Adrenal gland (tissue), 19 donors: ENCODE measurements at places on chromosomes 5 and 9. TPM values are rescaled to one million over a fixed set of nuclear protein-coding genes. Genes with fewer than 3 reads are reported as not detected.

DNA sequence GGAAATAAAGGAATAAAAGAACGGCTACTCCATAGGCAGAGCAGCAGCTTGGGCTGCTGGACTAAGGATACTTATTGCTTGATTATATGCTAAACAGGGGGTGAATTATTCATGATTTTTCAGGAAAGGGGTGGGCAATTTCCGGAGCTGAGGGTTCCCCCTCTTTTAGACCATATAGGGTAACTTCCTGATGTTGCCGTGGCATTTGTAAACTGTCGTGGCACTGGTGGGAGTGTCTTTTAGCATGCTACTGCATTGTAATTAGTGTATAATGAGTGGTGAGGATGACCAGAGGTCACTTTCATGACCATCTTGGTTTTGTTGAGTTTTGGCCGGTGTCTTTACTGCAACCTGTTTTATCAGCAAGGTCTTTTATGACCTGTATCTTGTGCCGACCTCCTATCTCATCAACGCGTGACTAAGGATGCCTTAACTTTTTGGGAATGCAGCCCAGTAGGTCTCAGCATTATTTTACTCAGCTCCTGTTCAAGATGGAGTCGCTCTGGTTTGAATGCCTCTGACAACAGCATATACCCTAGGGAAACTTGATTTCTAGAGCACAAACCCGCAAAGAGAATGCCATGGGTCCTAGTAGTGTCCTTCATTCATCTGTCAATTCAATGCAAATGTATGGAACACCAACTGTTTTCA lies 47.8 kb upstream of the PWWP2A start:
- H3K27ac ChIP-seq: no peak overlapping the region
- H3K4me3 ChIP-seq: no peak overlapping the region
- H3K27me3 ChIP-seq: no peaks in the 10 kb centered on the region
- no peaks in the 10 kb centered on the region for H3K36me3 ChIP-seq

DNA sequence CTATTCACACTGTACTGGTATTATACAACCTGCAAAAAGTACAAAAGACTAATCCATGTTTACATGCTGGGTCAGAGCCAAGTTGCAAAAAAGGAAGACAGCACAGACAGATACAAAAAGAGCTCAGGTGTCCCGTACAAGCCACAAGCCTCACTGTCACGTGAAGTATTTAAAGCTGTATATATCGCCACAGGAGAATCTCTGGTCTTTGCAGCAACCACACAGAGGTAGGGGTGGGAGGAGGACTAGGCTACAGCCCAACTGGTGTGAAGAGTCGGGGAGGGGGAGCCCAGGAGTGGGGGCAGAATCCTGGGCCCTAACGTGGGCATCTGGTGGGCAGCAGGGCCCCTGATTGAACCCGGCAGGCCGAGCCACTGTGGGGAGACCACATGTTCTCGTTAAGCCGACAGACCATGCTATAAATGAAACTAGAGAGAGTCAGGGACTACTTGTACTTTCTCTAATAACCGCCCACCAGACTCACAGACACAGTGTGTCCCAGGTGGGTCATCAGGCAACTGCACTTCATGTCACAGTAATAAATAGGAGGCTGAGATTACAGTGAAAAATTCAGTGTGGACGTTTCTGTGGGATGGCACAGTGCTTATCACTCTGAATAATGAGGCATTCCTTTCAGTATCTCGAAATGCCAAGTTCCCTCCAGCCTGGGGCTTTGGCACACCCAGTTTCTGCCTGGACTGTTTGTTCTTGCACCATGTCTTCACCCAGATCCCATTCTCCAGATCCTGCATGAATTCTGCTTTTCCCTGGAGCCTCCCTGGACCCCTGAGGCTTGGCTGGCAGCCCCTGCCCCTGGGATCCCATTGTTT lies 79.3 kb upstream of the SH3PXD2B start:
- DNase-seq: no peak
- no peak overlapping the region for H3K4me3 ChIP-seq
- no peaks in the 10 kb centered on the region for H3K27me3 ChIP-seq
- no peaks in the 10 kb centered on the region for H3K36me3 ChIP-seq
- peak overlapping the region; percentile 58 for H3K27ac ChIP-seq

DNA sequence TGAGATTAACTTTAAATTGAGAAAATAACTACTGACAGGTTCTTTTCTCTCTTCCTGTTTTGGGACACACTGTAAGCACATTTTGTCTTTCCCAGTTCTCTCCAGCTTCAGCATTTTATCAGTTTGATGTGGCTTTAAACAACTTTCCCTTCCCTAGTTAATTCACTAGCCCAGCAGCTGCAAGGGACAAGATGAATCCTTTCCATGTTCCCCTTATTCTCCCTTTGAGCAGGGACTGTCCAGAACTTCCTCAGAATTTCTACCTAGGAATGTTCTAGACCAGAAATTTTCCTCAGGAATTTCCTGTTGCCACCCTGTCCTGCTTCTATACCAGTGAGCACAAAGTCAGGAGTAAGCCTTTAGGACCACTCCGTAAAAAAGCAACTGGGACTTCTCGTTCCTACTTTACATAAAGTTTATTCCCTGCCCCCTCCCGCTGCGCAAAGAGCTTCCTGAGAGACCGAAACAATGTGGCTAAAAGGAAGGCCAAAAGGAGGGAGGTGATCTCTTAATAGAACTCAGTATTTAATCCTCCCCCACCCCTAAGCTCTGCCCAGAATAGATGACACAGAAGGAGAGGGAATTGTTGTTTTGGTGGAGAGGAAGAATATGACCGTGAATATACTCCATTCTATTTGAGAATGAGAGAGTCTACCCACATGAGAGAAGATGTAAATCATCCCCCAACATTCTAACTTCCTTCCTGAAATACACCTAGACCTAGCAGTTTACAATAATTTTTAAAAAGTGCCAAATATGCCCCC lies 61.9 kb downstream of the GLIS3 start:
- no peaks in the 10 kb centered on the region for H3K27me3 ChIP-seq
- DNase-seq: no peak
- no peak overlapping the region for H3K27ac ChIP-seq
- no peak overlapping the region for H3K4me3 ChIP-seq
- no peaks in the 10 kb centered on the region for H3K36me3 ChIP-seq
- no peaks in the 10 kb centered on the region for H3K4me1 ChIP-seq

DNA sequence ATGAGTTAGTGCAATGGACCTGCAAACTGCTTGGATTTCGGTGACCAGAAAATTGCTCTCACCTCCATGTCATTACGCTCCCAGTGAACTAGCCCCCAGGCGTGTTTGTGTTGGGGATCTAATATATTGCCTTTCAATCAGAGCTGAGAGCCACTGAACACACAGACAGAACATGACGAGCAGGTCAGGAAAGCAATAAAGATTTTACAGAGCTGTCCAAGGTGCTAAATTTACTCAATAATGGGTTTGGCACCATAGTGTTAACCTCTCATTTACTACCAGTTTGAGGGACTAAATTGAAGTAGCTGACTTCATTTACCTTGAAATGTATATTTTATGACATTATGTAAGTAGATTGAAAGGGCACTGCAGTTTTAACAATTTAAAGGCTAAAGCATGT lies 383.0 kb downstream of the EBF1 start:
- no peak overlapping the region for H3K27ac ChIP-seq
- no peaks in the 10 kb centered on the region for H3K36me3 ChIP-seq
- H3K4me1 ChIP-seq: no peaks in the 10 kb centered on the region
- no peak overlapping the region for H3K4me3 ChIP-seq
- H3K27me3 ChIP-seq: no peaks in the 10 kb centered on the region

ITK gene
- total RNA-seq: 0.88 TPM

DNA sequence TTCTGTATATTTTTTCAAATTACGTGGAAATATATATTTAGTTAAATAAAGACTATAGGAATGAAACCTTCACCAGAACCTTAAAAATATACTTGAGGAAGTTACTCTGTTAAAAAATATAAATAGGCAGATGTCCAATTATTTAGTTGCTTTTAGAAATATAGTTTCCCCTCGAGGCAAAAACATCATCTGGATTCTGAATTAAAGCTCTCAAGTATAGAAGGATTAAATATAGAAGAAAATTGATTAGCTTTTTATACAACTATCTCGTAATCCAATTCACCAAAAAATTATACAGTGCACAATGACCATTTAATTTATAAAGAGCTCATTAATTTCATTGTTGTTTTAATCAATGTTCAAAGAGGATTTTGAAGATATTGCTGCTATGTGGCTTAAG lies 601.4 kb downstream of the GABRG2 start:
- no peak overlapping the region for H3K4me3 ChIP-seq
- no peaks in the 10 kb centered on the region for H3K4me1 ChIP-seq
- H3K27me3 ChIP-seq: no peaks in the 10 kb centered on the region
- H3K36me3 ChIP-seq: no peaks in the 10 kb centered on the region

DNA sequence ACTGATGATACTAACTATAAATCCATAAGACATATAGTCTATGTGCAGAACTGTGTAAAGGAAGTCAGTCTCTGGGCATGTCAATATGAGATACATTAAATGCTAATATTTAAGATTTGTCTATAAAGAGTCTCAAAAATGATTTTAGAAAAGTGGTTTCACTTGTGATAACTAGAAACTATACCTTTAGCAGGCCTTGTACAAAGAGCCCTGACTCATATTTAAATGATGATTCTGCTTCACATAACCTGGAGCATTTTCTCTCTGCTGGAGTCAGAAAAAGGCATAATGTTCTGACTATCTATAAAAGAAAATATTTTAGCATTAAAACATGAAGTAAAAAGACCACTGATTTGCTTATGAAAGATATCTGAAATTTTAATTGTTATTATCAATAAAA lies 15.0 kb downstream of the C9orf72 start:
- H3K27me3 ChIP-seq: no peaks in the 10 kb centered on the region
- no peaks in the 10 kb centered on the region for H3K36me3 ChIP-seq
- H3K4me3 ChIP-seq: no peak overlapping the region

DNA sequence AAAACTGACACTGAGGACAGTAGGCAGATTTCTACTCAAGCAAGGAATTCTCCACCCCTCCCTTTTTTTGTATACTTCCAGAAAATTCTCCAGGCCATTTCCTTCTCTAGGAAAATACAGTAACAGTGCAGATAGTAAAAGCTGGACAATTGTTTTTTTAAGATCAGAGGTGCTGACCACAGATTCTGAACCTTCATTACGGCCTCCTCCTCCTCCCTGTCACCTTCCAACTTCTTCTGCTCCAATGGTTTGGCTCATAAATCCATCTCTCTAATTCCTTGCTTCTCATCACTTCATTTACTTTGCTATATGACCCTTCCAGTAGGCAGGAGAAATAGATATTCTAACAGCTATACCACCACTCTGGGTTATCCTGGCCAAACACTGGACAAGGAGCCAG lies 220.6 kb downstream of the FBN2 start:
- H3K27me3 ChIP-seq: no peaks in the 10 kb centered on the region
- no peaks in the 10 kb centered on the region for H3K36me3 ChIP-seq
- no peak overlapping the region for H3K27ac ChIP-seq
- no peak for DNase-seq

DNA sequence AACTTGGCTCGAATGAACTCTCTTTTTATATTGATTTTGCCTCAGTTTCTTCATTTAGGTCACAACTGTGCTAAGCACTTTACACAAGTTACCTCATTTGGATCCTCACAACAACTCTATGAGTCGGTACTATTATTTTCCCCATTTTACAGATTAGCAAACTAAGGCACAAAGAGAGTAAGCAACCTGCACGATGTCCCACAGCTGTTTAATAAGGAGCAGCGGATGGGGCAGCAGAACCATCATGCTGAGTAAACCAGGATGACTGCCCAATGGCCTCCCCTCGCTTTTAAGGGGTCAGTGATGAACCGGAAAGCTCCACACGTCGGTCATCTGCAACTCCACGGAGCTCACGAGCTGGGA lies 607 bp downstream of the PRELID2 start:
- peak overlapping the region; percentile 71 for H3K27ac ChIP-seq
- no peak for DNase-seq
- no peaks in the 10 kb centered on the region for H3K4me1 ChIP-seq
- H3K36me3 ChIP-seq: no peaks in the 10 kb centered on the region
- no peaks in the 10 kb centered on the region for H3K27me3 ChIP-seq

GRCh38 chr5:111934511-111934910 lies 177.5 kb upstream of the NREP start:
- H3K27ac ChIP-seq: no peak overlapping the region
- H3K4me1 ChIP-seq: peaks cover 15% of the 10 kb centered on the region
- DNase-seq: no peak
- H3K36me3 ChIP-seq: no peaks in the 10 kb centered on the region

DNA sequence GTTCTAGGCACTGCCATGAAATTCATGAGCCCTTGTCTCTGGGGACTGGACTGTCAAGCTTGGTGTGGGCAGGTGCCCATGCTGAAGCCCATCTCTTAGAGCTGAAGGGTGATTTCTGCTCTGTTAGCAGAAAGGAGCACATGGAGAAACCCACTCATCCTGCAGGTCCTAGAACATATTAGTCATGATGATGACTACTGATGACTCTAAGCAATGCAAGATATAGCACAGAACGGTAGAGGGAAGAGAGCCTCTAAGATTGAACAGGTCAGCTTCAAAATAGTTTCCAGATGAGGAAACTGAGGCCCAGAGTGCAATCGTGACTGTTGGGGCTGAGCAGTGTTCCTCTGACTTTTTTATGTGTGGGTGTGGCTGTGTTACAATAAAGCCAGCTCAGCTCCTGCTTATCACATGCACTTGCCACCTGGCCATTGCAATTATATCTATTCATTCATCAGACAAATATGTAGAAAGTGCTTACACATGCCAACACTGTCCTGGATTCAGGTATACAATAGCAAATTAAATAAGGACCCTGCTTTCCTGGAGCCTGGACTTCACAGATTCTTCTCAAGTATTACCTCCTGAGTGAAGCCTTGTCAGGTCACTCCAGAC lies 140.2 kb upstream of the BRINP1 start:
- H3K36me3 ChIP-seq: no peaks in the 10 kb centered on the region
- no peaks in the 10 kb centered on the region for H3K4me1 ChIP-seq
- no peaks in the 10 kb centered on the region for H3K27me3 ChIP-seq
- no peak overlapping the region for H3K27ac ChIP-seq
- DNase-seq: no peak

CTXN3 gene
- not detected for total RNA-seq

GRCh38 chr9:128276008-128276573 lies at the start of gene SWI5:
TSS of gene SWI5 (plus strand) at chr9:128276276.
- peak within 1 kb of the TSS; percentile 79 for H3K4me3 ChIP-seq
- H3K36me3 ChIP-seq: no peaks in the 10 kb centered on the region
- DNase-seq: peak; percentile 100
- H3K4me1 ChIP-seq: peaks cover 25% of the 10 kb centered on the region
- no peaks in the 10 kb centered on the region for H3K27me3 ChIP-seq
- peak within 1 kb of the TSS; percentile 75 for H3K27ac ChIP-seq

HSD17B4 gene
- total RNA-seq: 336 TPM

PRSS3 gene
- 2.6 TPM for total RNA-seq

DTWD2 gene
- total RNA-seq: 8.9 TPM
